ENCODE measurements at places on chromosomes 13 and 19. TPM values are rescaled to one million over a fixed set of nuclear protein-coding genes. Genes with fewer than 3 reads are reported as not detected.
A peak's percentile ranks its signal among the peaks of the same experiment; 100 is the strongest.

The KLK2 gene
- total RNA-seq: not detected

The ZNF415 gene
- total RNA-seq: 0.39 TPM

DNA sequence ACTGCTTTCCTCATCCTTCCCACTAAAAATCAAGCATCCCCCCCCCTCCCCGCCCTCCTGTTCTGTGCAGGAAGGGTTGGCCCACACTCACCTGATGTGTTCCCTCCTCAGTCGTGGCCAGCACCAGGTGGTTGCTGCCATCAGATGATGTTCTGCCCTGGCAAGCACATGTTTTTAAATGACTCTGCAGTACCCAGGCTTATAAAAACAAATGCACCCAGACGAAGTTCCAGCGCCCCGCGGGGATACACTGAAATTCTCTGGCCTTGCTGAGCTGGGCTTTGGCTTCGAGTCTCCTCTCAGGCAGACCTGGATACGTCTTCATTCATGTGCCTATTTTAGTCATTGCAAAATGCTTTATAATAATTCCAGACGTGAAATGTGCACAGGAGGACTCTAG lies 316.3 kb downstream of the DLEU7 start:
- DNase-seq: no peak
- H3K4me3 ChIP-seq: no peak overlapping the region
- no peak overlapping the region for H3K27ac ChIP-seq
- peaks cover 15% of the 10 kb centered on the region for H3K4me1 ChIP-seq
- H3K27me3 ChIP-seq: no peaks in the 10 kb centered on the region

- H3K27ac ChIP-seq: peak overlapping the region; percentile 78
- peak; percentile 75 for DNase-seq
- H3K4me1 ChIP-seq: peaks cover 17% of the 10 kb centered on the region
- H3K4me3 ChIP-seq: no peak overlapping the region
Measured at GRCh38 chr19:5585461-5586299, 17.9 kb upstream of the TINCR start.

DNA sequence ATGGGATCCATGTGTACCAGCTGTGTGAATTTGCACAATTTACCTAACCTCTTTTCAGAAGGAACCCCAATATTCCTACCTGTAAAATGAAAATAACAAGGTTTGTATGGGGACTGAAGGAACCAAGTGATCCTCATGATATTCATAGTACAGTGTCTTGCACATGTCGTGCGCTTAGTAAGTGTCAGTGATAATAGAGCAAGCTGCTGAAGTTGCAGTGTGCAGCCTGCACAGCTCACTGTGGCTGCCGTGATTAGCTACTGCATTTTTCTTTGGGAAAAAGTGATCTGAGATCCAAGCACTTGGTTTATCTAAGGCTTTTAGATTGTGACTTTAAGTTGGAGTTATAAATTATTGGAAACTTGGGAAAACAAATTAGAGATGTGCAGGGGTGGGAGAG lies 135.9 kb upstream of the FRY start:
- H3K4me1 ChIP-seq: peaks cover 17% of the 10 kb centered on the region
- DNase-seq: no peak
- H3K36me3 ChIP-seq: no peaks in the 10 kb centered on the region
- H3K27ac ChIP-seq: no peak overlapping the region
- no peaks in the 10 kb centered on the region for H3K27me3 ChIP-seq

GRCh38 chr19:47373246-47374240 lies 24.4 kb downstream of the DHX34 start:
- H3K27me3 ChIP-seq: no peaks in the 10 kb centered on the region
- no peak overlapping the region for H3K27ac ChIP-seq
- no peak for DNase-seq
- H3K4me3 ChIP-seq: no peak overlapping the region
- peaks cover 23% of the 10 kb centered on the region for H3K36me3 ChIP-seq

- H3K4me1 ChIP-seq: peaks cover 28% of the 10 kb centered on the region
- no peaks in the 10 kb centered on the region for H3K27me3 ChIP-seq
- no peak overlapping the region for H3K27ac ChIP-seq
- DNase-seq: peak; percentile 76
Measured at GRCh38 chr13:46551410-46552302, 1.3 kb upstream of the LRCH1 start.

GRCh38 chr13:66948910-66949309 lies 281.2 kb downstream of the PCDH9 start:
- H3K4me3 ChIP-seq: no peak overlapping the region
- H3K27me3 ChIP-seq: no peaks in the 10 kb centered on the region
- no peaks in the 10 kb centered on the region for H3K4me1 ChIP-seq
- no peaks in the 10 kb centered on the region for H3K36me3 ChIP-seq

The CFD gene
- 0.40 TPM for total RNA-seq

DNA sequence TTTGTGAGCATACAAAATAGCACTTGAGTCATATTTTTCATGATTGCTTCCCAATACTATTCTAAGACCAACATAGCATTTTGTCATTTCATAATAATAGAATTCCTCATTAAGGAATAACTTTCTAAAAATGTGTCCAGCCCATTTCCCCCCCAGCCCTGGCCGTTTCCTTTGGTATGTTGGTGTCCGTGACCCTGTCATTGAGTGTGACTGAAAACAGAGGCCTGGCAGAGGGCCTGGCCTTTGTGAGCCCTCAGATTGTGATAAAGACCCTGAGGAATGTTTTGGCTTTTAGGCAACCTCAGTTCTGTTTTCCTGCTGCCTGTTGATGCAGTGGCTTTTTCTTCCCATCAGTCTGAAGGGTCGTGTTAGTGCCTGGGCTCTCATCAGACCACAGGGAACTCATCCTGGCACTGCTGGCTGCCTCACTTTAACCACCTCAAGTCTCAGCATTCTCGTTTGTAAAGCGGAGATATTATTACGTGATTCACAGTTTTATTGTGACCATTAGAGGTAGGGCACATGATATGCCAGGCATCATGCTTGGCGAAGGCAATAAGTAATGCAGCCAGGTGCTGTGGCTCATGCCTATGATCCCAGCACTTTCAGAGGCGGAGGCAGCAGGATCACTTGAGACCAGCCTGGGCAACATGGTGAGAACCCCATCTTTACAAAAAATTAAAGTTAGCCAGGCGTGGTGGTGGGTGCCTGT lies 13.8 kb downstream of the SPINT2 start:
- no peak overlapping the region for H3K27ac ChIP-seq
- H3K4me1 ChIP-seq: peaks cover 11% of the 10 kb centered on the region
- no peak for DNase-seq
- H3K4me3 ChIP-seq: no peak overlapping the region

DNA sequence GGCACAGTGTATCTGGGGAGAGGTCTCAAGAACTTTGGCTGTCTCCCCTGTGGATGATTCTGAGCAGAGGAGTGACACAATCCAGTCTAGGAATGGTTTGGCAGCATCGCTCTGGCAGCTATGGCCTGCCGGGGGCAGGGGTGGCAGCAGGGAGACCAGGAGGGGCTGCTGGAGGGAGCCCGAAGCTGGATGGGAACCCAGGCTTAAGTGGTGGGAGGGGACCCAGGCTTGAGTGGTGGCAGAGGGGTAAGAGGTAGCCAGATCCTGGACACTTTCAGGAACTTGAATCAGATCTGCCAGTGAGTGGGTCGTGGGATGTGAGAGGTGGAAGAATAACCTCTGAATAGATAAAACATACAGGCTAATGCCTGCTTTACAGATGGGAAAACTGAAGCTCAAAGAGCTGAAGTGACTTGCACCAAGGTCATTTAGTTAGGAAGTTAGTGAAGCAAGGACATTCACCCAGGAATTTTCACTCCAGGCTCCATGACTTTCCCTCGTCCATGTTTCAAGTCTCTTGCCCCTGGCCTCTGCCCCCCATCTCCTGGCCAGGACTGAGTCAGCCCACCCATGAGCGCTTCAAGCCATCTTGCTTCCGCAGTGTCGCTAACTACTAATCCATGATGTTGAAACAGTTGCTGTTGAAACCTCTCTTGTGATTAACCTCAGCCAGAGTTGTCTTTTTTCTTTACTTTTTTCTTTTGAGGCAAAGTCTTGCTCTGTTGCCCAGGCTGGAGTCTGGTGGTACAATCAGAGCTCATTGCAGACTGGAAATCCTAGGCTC lies 29.9 kb upstream of the C1QTNF9 start:
- peaks cover 75% of the 10 kb centered on the region for H3K4me1 ChIP-seq
- peak; percentile 9 for DNase-seq
- peak overlapping the region; percentile 76 for H3K27ac ChIP-seq

GRCh38 chr19:13850910-13851733 lies 25.8 kb upstream of the NANOS3 start:
- H3K27me3 ChIP-seq: no peaks in the 10 kb centered on the region
- H3K36me3 ChIP-seq: no peaks in the 10 kb centered on the region
- peaks cover 35% of the 10 kb centered on the region for H3K4me1 ChIP-seq
- H3K27ac ChIP-seq: peak overlapping the region; percentile 88
- peak overlapping the region; percentile 74 for H3K4me3 ChIP-seq

The EDDM13 gene
- not detected for total RNA-seq

The PRSS57 gene
- not detected for total RNA-seq

The COX7A1 gene
- total RNA-seq: not detected

DNA sequence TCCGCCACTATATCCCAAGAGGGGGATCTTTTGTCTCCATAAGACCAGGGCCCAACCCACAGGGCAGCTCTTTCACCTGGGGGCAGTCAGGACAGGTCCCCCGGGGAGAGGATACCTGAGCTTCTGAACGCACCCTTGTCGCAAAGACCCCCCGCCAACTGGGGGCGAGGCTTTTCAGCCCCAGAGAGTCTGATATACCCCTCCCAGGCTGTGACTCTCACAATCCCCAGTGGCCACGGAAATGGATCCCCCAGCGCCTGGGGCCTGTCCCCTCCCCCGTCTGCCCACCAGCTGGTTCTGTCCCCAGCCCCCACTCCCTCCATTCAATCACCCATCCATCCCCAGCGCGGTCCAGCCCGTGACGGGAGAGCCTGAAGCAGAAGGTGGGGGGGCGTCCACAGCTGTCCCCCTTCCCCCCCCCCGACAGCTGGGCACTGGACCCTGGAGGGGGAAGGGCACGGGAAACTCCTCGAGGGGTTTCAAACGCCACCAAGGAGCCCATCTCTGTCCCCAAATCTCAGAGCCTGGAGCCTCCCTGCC lies 823 bp downstream of the DOCK6 start:
- no peak overlapping the region for H3K27ac ChIP-seq
- no peaks in the 10 kb centered on the region for H3K36me3 ChIP-seq
- DNase-seq: no peak

DNA sequence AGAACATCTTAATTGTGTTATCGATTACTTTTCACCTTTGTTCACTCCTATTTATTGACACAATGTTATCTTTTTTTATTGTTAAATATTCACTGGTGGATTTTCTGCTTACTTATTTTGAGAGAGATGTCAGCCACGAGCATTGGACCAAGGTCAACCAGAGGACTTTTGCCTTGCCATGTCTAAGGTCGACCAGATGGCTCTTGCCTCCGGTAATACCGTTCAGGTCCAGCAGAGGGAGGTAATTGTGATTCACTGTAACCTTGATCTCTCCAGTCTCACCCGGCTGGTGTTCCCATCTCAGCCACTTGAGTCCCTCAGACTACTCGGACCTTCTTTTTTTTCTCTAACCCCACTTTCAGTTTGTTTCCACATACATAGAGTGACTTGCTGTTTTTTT lies 1438.1 kb downstream of the UQCRFS1 start:
- H3K27me3 ChIP-seq: no peaks in the 10 kb centered on the region
- H3K27ac ChIP-seq: no peak overlapping the region
- peak; percentile 27 for DNase-seq
- H3K36me3 ChIP-seq: peaks cover 62% of the 10 kb centered on the region
- H3K4me3 ChIP-seq: no peak overlapping the region
- H3K4me1 ChIP-seq: no peaks in the 10 kb centered on the region

DNA sequence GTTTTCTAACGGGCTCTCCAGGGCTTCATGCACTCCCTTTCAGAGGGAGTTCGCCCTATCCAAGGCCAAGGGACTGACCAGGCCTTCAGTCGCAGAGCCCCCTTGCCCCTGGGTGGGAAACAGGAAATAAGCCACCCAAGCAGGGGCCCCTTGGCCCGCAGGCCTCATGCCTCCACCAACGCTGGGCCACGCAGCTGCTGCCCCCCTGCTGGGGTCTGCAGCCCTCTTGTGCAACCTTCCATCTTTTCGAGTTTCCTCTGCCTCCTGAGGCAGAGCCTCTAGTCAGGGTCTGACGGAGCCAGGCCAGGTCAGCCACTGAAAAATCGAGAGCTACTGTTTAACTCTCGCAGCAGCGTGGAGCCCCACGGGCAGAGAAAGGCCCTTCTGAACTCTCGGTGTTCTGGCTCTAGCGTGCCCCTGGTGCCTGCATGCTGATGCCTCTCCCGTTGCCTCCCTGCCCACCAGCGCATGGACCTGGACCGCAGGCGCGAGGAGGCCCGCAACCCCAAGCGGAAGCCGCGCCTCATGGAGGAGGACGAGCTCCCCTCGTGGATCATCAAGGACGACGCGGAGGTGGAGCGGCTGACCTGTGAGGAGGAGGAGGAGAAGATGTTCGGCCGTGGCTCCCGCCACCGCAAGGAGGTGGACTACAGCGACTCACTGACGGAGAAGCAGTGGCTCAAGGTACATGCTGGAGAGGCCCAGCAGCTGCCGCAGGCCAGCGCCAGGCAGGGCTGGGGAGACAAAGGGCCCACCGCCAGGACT lies 54.6 kb upstream of the LDLR start:
- H3K4me3 ChIP-seq: no peak overlapping the region
- H3K27ac ChIP-seq: no peak overlapping the region
- peaks cover 6% of the 10 kb centered on the region for H3K4me1 ChIP-seq
- peaks cover 50% of the 10 kb centered on the region for H3K36me3 ChIP-seq
- H3K27me3 ChIP-seq: no peaks in the 10 kb centered on the region
- DNase-seq: no peak

- peak within 1 kb of the TSS; percentile 83 for H3K4me3 ChIP-seq
- H3K4me1 ChIP-seq: peaks cover 12% of the 10 kb centered on the region
- peak; percentile 85 for DNase-seq
- peak within 1 kb of the TSS; percentile 38 for H3K27ac ChIP-seq
- peaks cover 10% of the 10 kb centered on the region for H3K36me3 ChIP-seq
Measured at GRCh38 chr19:56671613-56671994, at the start of gene ZNF835. TSS of gene ZNF835 (minus strand) at chr19:56671757. CDS start at chr19:56665198, 6,559 bp downstream.

DNA sequence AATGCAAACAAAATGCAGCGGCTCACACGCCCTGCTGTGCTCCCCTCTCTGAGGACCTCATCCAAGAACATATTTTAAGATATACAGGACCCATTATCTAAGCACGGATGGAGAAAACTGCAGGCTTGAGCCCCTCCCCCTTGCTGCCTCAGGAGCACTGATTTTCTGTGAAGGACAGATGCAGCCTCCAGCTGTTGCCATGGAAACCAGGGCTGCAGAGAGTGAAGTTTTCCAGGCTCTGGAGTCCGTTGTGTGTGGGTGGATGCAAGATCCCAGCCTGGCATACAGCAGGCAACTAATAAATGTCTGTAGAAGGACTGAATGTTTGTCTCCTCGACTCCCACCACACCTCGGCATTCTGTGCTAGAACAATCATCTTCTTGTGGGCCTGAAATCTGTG lies 105.6 kb upstream of the PEG3 start:
- H3K27me3 ChIP-seq: peaks cover 3% of the 10 kb centered on the region
- H3K4me1 ChIP-seq: no peaks in the 10 kb centered on the region
- no peak overlapping the region for H3K4me3 ChIP-seq

- H3K27me3 ChIP-seq: no peaks in the 10 kb centered on the region
- H3K36me3 ChIP-seq: no peaks in the 10 kb centered on the region
- peaks cover 5% of the 10 kb centered on the region for H3K4me1 ChIP-seq
- DNase-seq: no peak
- H3K27ac ChIP-seq: no peak overlapping the region
Measured at GRCh38 chr19:56253737-56254136, 18.8 kb upstream of the EDDM13 start.
